ENCODE measurements at places on chromosomes 6 and 20.
A peak's percentile ranks its signal among the peaks of the same experiment; 100 is the strongest.

GRCh38 chr6:112457886-112458285 lies 110.8 kb downstream of the RFPL4B start:
- no peak for DNase-seq

DNA sequence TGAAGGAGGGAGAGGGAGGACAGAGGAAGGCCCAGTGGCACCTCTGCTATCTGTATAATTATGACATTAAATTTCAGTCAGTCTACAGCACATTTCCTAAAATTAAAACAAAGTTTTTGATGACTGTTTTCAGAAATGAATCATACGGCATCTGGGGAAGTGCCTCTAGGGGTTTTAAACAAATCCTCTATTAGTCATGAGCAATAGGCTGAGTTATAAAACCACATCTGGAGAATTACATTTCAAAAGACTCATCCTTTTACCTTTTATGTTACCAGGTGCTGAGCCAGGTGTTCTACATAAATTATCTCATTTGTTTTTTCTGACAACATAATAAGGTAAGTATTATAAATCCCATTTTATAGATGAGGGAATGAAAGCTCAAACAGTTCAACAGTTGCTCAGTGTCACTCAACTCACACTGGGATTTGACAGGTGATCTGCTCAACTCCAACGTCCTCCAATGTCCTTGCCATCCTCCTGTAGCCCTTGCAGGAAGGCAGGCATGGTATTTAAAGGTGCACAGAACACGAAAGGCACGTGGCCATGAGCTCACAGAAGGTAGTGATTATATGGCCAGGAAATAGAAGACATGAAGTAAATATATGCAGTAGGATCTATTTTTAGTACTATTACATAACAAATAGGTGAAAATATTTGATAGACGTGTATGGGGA lies 184.2 kb upstream of the MAN1A1 start:
- DNase-seq = no peak

GRCh38 chr6:132190097-132190814 lies 211.0 kb downstream of the MOXD1 start:
- DNase-seq = no peak

DNA sequence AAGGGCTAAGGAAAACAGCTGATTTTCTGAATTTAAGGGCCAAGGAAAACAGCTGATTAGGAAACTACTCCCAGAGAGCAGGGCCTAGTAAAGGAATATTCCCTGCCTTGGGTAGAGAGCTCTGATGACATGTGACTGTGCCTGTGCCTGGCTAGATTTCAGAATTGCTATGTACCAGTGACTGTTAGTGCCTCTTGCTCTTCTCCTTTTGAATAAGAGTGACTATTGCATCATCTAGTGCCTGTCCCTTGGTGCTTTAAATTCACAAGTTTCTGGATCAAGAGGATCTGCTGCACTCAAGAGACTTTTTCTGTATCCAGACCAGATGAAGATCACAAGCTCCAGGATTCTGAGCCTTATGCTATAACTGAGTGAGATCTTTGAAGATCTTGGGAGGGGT lies 332.9 kb downstream of the KIF16B start:
- no peak for DNase-seq

DNA sequence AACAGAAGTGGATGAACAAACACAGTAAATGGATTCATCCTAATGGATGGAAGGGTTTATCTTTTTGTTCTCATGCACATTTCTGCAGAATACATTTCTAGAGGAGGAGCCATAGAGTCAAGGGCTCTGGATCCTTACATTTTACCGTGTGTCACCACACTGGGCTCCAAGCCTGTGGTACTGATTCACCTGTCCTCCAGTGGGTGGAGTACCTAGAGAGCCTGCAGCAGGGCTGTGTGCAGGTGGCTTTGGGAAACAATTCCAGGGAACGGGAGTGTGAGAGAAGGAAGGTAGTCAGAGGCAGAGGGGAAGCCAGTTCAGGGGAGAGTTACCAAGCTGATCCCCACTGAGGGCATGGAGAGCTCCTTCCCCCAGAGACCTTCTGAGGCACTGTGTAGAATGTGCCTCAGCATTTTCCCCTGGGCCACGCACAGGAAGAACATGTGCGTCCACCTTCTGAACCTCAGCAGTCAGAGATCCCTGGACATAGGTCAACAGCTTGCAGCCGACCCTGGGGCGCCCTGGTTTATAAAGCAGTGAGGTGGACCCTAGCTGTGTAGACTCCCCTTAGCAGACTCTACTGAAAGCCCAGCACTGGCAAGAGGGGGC lies 85.3 kb upstream of the SLC22A23 start:
- no peak for DNase-seq

- DNase-seq = no peak
Measured at GRCh38 chr20:19003366-19004336, 190.1 kb downstream of the SCP2D1 start.

- DNase-seq = no peak
Measured at GRCh38 chr20:56860413-56860812, 231.3 kb downstream of the TFAP2C start.

DNA sequence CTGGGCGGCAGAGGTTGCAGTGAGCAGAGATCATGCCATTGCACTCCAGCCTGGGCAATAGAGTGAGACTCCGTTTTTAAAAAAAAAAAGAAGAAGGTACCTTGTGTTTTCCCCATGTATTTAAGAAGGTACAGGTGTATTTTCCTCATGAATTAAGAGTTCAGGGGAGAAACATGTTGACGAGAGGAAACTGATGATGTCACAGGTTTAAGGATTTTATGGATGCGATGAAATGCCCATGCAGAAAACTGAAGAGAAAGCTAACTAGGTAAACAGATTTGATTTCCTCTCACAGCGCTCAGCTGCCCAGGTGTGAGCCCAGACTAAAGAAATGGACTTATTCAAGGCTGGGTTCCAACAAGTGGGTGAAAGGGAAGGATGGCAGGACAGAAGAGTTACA lies 38.4 kb upstream of the SOX4 start:
- DNase-seq = no peak

DNA sequence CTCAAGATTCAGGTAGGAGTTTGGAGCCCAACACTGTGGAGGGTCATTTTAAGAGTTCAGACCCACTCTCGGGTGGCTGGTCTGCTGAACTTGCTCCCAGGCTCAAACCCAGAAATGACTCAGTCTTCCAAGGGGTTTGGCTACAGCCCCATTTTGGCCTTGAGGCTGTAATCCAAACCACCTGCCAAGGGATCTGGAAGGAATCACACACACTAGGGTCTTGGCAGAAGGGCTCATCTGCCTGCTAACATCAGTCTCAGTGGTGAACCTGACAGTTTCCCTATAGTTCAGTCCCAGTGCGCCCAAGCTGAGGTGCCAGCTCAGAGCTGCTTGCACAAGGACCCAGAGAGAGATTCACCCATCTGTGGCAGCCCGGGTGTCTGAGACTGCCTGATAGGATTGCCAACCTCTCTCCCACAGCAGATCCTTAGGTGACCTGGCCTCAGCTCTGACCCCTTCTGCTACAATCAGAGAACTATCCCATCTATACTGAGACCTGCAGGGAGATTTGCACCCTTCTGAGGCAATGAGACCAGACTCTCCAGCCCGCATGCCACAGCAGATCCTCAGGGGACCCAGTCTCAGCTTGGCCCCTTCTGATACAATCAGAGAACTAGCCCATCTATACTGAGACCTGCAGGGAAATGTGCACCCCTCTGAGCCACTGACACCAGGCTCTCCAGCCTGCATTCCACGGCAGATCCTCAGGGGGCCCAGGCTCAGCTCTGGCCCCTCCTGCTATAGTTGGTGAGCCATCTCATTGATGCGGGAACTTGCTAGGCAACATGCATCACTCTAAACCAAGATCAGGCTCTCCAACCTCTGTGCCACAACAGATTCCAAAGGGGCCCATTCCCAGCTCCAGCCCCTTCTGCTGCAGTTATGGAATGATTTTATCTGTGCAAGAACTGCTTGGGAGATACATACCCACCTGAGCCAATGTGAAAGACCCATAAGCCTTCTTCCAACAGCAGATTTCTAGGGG lies 48.2 kb downstream of the THBS2 start:
- no peak for DNase-seq

- no peak for DNase-seq
Measured at GRCh38 chr6:142913511-142914047, 31.4 kb downstream of the HIVEP2 start.

- no peak for DNase-seq
Measured at GRCh38 chr6:10414756-10415616, at the start of gene TFAP2A. TSS of gene TFAP2A (minus strand) at chr6:10415074. CDS start at chr6:10414991, 83 bp downstream.

- peak; percentile 37 for DNase-seq
Measured at GRCh38 chr20:31945785-31946184, 6.1 kb downstream of the PDRG1 start.

DNA sequence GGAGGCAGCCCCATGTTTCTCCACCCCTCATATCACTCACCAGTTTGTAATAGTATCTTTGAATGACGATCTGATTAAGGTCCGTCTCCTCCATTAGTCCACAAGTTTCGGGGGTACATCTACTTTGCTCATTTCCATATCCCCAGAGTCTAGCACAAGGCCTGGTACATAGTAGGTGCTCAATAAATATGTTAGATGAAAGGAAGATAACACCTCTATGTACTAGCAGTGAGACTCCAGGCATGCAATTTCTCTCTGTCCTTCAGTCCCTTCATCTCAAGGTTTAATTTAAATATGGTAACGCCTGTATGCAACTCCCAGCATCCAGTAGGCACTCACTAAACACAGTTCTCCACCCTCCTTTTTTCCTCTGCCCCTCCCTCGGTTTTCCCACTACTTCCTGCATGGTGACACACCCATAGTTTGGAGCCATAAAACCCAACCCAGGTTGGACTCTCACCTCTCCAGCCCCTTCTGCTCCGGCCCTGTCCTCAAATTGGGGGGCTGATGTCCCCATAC lies 461 bp upstream of the HNF4A start:
- no peak for DNase-seq

DNA sequence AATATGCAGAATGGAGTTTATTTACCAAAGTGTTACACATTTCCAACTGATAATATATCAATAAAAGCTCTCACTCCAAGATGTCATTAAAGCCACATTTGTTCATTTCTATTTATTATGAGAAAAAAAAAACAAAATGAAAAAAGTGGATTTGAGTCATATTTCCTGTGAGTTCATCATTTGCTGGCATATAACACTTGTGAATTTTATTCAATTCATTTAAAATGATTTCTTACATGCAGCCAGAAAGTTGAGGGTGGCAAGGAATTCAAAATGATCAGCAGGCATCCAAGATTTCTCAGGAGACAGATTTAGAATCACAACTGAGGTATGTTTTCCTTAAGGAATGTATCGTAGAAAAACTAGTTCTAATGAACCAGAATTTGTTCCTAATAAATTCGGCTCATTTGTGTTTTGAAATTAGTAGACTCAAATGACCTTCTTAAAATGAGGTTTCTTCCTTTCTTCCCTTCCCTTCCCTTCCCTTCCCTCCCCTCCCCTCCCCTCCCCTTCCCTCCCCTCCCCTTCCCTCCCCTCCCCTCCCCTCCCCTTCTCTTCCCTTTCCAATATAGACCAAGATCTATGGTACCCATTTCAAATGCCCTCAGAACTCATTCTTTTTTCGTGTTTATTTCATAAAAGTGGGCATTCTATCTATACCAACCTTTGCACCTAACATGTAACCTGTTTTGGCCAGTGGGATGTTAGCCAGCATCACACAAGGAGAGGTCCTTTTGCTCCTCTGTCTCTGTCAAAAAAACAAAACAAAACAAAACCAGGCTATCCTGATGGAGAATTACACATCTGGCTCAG lies 357.9 kb upstream of the TSHZ2 start:
- DNase-seq = no peak

GRCh38 chr20:10541668-10542411 lies 106.7 kb downstream of the SLX4IP start:
- DNase-seq = no peak

GRCh38 chr20:23207826-23208540 lies 121.9 kb upstream of the CD93 start:
- DNase-seq = no peak

Data from right forelimb (tissue), 1 donor.